Stimulated activated CD8-positive, alpha-beta memory T cell treated with anti-CD3 and anti-CD28 coated beads, Interleukin-4, amount 100 ng/mL, for 1 hour (primary cell): ENCODE measurements at places on chromosomes 2 and 18.

DNA sequence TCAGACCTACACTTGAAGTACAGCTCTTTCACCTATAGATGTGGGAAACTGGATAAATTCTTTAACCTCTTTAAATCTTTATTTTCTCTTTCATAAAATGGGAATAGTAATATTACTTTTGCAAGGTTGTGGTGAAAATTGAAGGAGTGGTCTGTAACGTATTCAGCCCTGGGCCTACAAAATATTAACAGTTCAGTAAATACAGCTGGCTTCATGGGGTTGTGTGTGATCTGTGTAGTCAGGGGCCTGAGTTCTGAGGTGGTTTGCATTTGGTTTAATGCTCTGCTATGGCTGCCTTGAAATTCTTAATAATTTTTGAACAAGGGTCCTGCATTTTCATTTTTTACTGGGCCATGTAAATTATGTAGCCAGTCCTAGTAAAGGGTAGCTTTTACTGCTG is 16.8 kb upstream of the EML6 start:
- DNase-seq = no peak

DNA sequence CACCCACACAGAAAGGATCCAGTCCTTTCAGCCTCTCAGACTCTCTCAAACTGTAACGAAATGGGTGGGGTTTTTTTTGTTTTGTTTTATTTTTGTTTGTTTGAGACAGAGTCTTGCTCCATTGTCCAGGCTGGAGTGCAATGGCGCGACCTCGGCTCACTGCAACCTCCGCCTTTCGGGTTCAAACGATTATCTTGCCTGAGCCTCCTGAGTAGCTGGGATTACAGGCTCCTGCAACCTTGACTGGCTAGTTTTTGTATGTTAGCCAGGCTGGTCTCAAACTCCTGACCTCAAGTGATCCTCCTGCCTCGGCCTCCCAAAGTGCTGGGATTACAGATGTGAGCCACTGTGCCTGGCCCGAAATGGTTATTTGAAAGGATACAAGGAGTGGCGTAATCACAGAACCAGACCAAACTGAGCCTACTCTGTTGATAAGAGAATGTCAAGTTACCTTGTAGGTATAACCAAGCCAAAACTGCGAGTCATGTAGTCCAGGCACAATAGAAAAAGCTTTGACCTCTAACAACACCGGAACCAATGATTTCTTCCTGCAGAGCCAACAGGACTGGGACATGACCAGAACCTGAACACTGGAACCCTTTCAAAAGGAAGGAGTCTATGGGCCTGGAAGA is 72.5 kb downstream of the NCAPH start:
- no peak for DNase-seq

GRCh38 chr2:151138507-151138906 is 123.2 kb downstream of the RBM43 start:
- no peak for DNase-seq

- DNase-seq = no peak
These were observed 272.9 kb upstream of the NRP2 start for GRCh38 chr2:205409411-205409810.

GRCh38 chr2:138201286-138201685 is 237.0 kb downstream of the HNMT start:
- no peak for DNase-seq

DNA sequence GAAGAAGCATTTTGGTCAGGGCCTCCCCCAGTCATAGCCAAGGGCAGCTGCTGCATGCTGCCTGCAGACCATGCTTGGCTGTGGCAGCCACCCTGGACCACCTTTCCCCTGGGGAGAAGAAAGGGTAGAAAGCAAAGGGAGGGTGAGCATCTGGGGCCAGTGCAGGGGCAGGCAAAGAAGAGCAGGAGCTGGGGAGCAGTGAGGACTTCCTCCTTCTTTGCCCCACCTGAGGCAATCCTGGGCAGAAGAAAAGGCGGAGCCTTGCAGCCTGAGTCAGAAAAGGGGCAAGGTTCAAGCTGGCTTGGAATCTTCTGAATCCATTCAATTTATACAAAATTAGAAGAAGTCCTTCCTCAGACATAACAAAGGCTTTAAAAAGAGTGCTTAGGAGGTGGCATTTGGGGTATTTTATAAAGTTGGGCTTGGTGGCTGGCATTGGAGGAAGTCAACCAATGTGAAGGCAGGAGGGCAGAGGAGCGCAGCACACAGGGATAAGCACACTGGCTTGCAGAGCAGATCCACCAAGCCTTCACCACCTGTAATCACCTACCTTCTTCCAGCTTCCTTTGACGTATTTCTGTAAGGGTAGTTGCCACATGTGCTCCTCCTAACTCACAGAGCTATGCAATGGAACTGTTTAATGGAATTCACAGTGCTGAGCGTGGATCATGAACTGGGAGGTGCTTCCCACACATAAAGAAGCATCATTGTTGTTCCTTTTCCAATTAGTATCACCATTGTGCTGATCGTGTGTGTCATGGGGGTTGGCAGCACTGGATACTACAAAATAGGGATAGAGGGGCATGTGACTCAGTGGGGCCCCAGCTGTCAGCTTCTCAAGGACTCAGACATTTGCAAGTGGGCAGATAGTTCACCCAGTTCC is 154.4 kb upstream of the EPAS1 start:
- DNase-seq = no peak

DNA sequence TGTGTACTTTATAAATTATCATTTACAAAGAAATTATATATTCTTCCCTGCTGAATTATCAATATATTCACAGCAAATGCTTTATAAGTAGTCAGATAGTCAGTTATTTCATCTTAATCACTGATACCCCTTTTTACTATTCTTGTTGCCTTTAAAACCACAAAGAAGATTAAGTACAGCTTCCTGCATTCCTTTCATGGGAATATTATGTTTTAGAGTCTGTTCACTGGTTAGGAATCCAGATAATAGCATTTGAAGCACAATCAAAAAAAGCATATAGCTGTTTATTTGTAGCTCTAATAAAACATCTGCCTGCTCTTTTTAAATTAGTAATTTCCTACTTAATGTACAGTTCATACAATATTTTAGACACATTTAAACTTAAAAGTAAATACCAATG is 508.9 kb downstream of the FBXO15 start:
- DNase-seq = no peak

DNA sequence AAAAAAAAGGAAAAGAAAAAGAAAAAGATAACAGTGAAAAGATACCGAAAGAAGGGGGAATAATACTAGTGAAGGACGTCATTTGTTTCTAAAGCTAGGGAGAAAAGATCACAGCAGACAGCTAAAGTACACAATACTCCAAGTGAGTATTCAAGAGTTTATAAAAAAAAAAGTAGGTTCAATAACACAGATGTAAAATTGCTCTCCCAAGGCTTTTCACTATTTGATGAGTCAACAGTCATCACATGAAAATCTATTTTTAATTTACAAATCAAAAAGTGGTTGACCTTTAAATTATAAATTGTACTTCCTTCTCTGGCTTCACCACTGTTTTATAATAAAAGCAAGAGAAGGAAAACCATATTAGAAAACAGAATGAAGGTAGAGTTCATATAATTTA is 144.0 kb downstream of the ZRANB3 start:
- no peak for DNase-seq

GRCh38 chr18:37509600-37509999 is 56.0 kb downstream of the CELF4 start:
- no peak for DNase-seq

- DNase-seq = no peak
These were observed 41.8 kb downstream of the TGFBRAP1 start for GRCh38 chr2:105287692-105288091.
